ENCODE measurements at places on chromosomes 5 and 9. TPM values are rescaled to one million over a fixed set of nuclear protein-coding genes. Genes with fewer than 3 reads are reported as not detected.

- no peak for DNase-seq
Observed at GRCh38 chr9:77883133-77883532, 148.5 kb downstream of the GNAQ start.

DNA sequence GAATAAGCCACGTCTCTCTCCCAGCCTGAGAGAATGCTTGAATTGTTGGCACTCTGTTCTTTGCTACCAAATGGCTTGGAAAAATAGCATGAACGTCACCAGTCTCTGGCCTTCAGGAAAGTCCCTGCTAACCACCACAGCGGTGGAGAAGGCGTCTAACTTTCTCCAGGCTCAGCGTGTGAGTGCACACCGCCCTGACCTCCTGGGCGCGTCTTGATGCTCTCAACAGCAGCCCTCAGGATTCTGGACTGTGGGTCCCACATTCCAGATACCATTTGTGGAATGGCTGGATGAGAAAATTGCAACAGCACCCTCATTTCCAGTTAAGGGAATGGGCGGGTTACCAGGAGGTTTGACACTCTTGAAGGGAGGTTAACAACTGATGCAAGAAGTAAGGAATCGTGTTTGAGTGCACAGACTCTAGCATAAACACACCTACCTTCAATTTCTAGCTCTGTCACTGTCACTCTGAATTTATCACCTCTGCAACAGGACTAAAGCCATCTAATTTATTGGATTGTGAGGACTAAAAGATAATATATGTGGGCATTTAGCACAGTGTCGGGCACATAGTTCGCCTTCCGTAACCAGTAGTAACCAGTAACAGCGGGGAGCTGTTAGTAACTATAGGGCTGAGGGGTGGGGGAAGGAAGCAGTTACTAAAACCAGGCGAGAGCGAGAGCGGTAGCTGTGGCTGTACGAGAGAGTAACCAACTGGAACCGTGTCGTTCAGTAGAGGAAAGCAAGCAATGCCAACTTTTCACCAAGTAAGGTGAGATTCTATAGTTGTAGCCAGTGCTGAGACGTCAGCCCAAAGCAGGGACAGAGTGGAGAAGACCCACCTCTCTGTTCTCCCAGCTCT is 807 bp upstream of the PLGRKT start:
- DNase-seq, result no peak

GRCh38 chr5:115241881-115242642 is 20.6 kb downstream of the PGGT1B start:
- no peak for DNase-seq

GRCh38 chr5:168865968-168866367 is 286.8 kb upstream of the PANK3 start:
- no peak for DNase-seq

GRCh38 chr5:62299101-62299500 is 6.9 kb upstream of the KIF2A start:
- DNase-seq, result no peak

DNA sequence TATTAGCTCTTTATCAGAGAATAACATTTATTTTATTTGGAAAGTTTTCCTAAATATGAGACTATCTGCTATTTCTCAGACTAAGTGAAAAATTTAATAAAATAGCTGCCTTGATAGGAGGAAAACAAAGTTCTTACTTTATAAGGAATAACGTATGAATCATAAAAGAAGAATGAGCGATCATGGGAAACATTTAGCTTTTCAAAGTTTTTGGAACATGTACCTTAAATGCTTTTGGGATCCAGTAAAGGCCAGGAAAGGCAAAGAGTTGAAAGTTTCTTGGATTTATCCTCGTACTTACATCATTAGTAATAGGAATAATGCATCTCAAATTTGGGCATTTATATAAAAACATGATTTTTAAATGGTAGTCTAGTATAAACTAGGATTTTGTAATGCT is 19.4 kb downstream of the OGN start:
- DNase-seq, result no peak

- no peak for DNase-seq
Observed at GRCh38 chr9:21680590-21680989, 121.8 kb upstream of the MTAP start.

DNA sequence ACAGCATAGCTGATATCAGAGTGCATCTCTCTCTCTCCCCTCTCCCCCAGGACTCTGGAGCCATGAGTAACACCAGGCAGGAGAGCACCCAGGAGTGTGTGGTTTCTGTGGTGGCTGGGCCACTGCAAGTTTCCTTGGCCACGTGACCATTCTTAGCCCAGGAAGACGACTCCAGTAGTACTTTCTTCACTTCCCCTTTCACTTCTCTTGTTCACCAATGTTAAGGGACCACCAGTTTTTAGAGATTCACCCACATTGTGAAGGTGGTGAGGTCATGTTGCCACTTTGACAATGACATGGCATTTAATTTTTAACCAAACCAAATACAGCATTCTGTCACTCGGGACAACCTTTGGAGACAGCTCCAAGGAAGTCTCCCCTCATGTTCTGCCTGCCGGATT is 17.9 kb upstream of the DAPK1 start:
- DNase-seq, result no peak

DNA sequence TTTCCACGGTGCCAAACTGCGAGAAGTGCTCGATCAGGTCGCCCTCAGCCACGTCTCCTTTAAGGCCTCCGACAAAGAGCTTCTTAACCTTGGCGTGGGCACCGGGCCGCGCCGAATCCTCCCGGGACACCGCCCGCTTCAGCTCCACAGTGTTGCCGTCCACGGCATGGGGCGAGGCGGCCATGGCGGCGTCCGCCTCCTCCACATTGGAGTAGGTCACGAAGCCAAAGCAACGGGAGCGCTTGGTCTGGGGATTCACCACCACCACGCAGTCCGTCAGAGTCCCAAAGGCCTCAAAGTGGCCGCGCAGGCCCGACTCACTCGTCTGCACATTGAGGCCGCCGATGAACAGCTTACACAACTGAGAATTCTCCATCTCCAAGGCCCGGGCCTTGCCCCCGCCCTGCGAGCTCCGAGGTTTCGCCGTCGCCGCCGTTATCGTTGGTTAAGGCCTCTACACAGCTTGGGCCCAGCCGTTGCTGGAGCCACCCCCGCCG is 424 bp downstream of the HNRNPA0 start:
- DNase-seq, result no peak

DNA sequence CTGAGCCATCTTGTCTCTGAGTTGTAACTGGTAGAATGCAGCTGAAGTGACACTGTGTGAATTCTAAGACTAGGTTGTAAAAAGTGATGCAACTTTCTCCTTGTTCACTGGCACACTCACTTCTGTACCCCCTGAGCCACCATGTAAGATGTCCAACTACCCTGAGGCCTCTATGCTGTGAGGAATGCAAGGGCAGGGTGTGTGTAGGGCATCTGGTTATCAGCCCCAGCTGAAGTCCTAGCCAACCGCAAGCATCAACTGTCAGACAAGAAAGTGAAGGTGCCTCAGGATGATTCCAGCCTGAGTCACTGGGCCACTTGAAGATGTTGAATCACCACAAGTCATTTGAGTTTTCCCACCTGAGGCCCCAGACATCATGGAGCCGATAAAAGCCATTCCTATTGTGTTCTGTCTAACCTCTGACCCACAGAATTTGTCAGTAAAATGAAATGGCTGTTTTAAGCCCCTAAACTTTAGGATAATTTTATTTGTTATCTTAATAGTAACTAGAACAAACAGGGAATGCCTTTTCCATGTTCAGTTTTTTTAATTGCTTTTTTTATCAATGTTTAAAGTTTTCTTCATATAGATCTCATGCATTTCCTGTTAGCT is 18.7 kb upstream of the RHOBTB3 start:
- no peak for DNase-seq

GRCh38 chr5:173881811-173882575 is 6.2 kb upstream of the CPEB4 start:
- DNase-seq, result no peak

- DNase-seq, result no peak
Observed at GRCh38 chr5:175517824-175518450, 39.6 kb downstream of the SFXN1 start.

The ADAMTS16 gene
- not detected for total RNA-seq

The ZNF782 gene
- total RNA-seq, result 3.1 TPM

The MOB3B gene
- 1.5 TPM for total RNA-seq

The ZNF608 gene
- total RNA-seq, result 9.3 TPM

The RETREG1 gene
- 197 TPM for total RNA-seq

The SLC36A2 gene
- 0.60 TPM for total RNA-seq

The ACOT12 gene
- not detected for total RNA-seq

The CLINT1 gene
- 56.5 TPM for total RNA-seq

The DNAJC18 gene
- 7.9 TPM for total RNA-seq

The PCDHA12 gene
- not detected for total RNA-seq

The RANBP17 gene
- 2.7 TPM for total RNA-seq
